Renal cortex interstitium (tissue), 15 donors: ENCODE measurements at places on chromosomes 11 and 22. TPM values are rescaled to one million over a fixed set of nuclear protein-coding genes. Genes with fewer than 3 reads are reported as not detected.

The OR11H1 gene
- not detected for polyA plus RNA-seq

The MMP11 gene
- polyA plus RNA-seq: 21.6 TPM

- DNase-seq: no peak
Observed at GRCh38 chr11:62567018-62567633, 6.6 kb downstream of the EEF1G start.

GRCh38 chr11:70103256-70103975 lies 25.3 kb downstream of the ANO1 start:
- DNase-seq: no peak

- no peak for DNase-seq
Observed at GRCh38 chr11:86469491-86470388, 95.1 kb downstream of the CCDC81 start.
